Right cardiac atrium (tissue), 5 donors: ENCODE measurements at places on chromosomes 5 and 9. TPM values are rescaled to one million over a fixed set of nuclear protein-coding genes. Genes with fewer than 3 reads are reported as not detected.

- no peak for DNase-seq
These were observed 27.6 kb downstream of the DIMT1 start for GRCh38 chr5:62376064-62376463.

- no peak for DNase-seq
These were observed 16.2 kb downstream of the PRKAA1 start for GRCh38 chr5:40781843-40782409.

DNA sequence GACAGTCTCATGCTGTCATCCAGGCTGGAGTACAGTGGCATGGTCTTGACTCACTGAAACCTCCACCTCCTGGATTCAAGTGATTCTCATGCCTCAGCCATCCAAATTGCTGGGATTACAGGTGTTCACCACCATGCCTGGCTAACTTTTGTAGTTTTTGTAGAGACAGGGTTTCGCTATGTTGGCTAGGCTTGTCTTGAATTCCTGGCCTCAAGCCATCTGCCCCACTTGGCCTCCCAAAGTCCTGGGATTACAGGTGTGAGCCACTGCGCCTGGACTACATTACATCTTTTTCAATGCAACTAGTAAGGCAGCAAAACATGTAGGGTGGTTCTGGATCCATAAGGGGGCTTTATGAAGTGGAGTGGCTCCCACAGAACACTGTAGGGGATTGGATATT is 29.6 kb upstream of the RASGEF1C start:
- no peak for DNase-seq

DNA sequence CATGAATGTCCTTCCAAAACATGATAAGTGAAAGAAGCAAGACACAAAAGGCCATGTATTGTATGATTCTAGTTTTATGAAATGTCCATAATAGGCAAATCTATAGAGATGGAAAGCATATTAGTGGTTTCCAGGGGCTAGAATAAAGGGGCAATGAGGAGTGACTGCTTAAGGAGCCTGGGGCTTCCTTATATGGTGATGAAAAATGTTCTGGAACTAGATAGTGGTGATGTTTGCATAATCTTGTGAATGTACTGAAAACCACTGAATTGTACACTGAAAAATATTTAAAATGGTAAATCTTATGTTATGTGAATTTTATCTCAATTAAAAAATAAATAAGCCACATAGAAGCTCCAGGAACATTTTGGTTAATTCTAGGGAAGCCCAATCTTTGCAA is 144.4 kb upstream of the ANKRD55 start:
- DNase-seq: no peak

GRCh38 chr5:141559461-141559860 is 59.3 kb downstream of the DIAPH1 start:
- no peak for DNase-seq

- DNase-seq: no peak
These were observed 478.4 kb downstream of the ACTL7B start for GRCh38 chr9:108377382-108377781.

GRCh38 chr5:137176126-137176525 is 323.0 kb downstream of the SPOCK1 start:
- no peak for DNase-seq

DNA sequence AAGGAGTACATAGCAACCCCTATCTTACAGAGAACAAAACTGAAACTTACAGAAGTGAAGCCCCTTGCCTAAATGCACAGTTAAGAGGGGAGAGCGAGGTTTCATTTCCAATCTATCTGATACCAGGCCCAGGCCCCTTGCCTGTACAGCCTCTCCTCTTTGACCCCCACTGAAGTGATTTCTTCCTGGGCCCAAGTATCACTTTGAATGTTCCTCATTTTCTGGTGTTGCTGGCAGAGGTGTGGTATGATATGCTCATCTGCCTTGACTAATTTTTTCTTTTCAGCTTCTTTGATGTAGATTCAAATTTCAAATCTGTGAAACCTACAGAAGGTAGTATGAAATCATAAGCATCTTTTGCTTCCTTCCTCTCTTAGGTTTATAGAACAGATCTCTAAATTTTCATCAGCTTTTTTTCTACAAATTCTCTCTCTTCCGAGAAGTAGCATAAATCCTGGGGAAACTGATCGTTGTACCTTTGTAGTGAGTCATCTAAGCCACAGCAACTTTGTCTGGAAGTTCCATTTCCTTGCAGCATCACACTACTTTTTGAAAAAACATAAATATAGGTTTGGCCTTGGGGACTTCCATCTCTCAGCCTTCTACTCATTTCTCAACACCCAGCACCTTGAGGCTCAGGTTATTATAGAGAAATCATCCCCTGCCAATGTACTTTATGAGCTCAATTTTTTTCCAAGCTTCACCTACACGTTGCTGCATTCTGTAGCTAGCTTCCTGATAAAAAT is 402.4 kb upstream of the PTGER4 start:
- DNase-seq: no peak

GRCh38 chr9:138047469-138048040 is 170.0 kb downstream of the CACNA1B start:
- peak; percentile 9 for DNase-seq

DNA sequence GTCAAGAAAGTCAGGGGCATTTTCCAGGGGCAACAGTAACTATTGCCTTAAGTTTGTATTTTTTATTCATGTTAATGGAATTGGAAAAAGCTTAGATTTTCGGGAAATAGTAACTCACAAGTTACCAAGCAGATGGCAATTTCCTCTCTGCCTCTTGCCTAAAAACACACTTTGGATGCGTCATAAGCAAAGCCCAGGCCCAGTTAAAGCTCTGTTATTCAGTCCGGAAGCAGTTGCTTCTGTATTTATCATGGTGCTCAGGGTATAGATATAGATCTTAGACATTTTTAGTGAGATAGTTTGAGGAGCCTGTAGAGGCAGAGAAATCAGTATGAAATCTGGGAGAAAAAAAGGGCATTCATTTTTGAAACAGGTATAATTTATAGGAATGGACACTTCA is 260.3 kb upstream of the TNC start:
- no peak for DNase-seq

The GBGT1 gene
- total RNA-seq: 12.4 TPM

The GLT6D1 gene
- total RNA-seq: not detected

The NR4A3 gene
- total RNA-seq: 98.5 TPM

The APBA1 gene
- total RNA-seq: 6.2 TPM

The FBP2 gene
- total RNA-seq: 0.23 TPM

The MTRR gene
- total RNA-seq: 41.1 TPM
